NCI-H2081 (cell line): ENCODE measurements at places on chromosomes 6 and 20.
A peak's percentile ranks its signal among the peaks of the same experiment; 100 is the strongest.

GRCh38 chr20:9503526-9504245 is 10.7 kb upstream of the LAMP5 start:
- DNase-seq: no peak

- no peak for DNase-seq
Observed at GRCh38 chr6:30207619-30208295, 5.4 kb downstream of the TRIM26 start.

DNA sequence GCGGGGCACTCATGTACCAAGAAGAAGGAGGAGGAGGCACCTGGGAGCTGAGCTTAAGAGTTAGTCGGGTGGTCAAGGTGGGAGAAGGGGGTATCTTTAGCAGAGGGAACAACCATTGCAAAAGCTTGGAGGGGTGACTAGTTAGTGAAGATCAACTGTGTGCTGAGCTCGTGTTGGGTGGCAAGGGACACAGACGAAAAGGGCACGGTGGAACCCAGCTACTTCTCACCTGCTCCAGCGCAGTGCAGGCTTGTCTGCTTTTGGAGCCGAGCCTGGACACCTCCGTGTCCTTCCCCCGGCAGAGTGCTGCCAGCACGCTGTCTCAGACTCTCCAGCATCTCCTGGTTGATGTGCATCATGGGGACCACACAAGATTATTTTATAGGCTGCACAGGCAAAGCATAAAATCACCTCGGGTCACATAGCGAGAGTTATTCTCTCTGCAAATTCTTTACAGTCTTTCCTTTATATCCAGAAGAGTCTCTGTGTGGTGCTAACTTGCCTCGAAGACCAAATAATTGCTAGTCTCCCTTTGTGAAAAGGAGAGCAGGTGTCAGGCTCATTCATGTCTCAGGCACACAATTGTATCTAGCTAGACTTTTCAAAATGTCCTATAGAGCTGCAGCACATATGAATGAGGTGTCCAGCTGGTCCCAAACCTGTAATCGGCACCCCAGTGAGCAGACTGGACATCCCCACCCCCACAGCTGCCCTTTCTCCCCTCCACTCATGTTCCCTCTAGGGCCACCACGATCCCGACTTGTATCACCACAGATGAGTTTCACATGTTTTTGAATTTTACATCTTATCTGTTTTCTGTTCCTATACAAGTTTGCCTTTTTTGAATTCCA is 123.4 kb downstream of the CEBPB start:
- DNase-seq: no peak

DNA sequence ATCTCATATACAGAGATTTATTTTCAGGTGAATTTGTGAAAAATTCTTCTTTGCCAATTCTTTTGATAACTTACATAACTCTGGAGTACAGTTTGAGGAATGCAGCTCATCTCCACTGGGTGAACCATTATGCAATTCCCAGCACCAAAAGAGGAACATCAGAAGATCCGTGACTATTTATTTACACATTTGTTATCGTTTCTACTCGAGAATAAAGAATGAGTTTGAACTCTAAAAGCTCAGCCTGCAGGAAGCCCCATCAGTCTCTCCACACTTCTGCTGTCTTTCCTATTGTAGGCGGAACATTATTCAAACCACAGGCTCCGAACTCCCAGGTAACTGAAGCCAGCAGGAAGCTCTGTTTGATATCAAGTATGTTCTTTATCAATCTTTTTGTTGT is 95.9 kb upstream of the IFNGR1 start:
- DNase-seq: peak; percentile 3

DNA sequence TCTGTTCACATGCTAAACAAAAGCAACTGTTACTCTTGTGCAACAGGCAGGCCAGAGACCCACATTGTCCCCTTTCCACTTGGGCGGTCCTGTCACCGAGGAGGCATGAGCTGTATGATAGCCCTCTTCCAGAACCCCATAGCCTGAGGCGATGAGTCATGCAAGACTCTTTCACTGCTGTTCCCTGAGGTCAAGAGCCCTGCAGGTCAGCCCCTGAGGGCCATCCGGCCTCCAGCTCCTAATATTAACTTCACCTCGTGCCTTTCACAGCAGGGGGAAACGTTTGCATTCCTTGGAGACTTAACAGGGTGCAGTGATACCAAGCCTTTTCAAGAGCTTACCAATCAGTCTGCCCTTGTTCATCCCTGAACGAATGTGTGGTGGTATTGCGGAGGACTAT is 253.3 kb upstream of the ECI2 start:
- DNase-seq: no peak

GRCh38 chr6:46736906-46737305 is 1.7 kb upstream of the PLA2G7 start:
- DNase-seq: no peak

DNA sequence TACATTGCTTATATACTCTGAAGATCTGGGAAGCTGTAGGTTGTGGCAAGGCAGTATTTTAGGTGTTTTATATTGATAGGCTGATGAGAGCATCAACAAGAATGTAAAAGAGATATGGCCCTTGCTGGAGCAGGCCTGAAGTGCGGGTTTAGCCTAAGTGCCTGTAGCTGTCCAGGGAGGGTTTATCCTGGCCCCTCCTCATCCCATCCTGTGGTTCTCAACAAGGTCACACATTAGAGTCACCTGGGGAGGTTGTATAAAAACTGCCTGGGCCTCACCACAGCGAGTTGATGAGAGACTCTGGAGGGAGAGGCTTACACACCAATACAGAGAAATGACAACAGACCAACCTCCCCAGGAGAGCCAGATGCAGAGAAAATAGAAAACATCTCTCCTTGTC is 48.4 kb downstream of the LYRM2 start:
- no peak for DNase-seq

DNA sequence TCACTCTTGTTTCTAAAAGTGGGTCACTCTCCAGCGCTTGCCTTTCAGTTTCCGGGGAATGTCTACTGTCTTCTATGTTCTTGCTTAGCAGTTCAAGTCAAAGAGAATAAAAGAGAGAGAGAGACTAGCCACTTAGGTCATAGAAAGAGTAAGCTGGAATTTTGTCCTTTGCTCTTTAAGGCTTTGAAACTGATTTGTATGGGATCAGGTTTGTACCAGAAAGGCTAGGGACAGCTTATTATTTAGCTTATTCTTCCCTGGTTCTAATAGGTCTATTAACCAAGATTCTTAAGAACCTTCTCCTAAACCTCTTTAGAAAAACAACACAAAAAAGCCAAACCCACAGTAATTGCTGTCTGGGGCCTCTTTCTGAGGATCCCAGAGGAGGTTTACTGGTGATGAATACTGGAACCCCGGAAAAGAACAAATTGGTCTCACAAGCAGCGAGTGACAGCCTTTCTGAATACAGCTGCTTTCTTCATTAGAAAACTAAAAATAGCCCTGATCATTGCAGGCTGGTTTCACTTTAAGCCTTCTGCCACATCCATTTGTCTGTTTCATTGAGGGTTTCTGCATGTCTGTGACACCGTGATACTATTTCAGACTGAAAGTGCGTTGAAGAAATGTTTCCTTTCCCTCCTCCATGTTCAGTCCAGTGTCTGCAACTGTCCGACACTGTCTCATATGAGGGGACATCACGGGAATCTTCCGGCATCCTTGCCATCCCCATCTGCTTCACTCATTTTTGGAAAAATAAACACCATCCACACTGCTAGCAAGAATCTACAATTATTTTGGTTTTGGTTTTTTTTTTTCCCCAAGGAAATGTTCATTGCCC is 75.1 kb upstream of the ATXN1 start:
- no peak for DNase-seq

GRCh38 chr6:37081042-37081607 is 75.7 kb downstream of the FGD2 start:
- no peak for DNase-seq

DNA sequence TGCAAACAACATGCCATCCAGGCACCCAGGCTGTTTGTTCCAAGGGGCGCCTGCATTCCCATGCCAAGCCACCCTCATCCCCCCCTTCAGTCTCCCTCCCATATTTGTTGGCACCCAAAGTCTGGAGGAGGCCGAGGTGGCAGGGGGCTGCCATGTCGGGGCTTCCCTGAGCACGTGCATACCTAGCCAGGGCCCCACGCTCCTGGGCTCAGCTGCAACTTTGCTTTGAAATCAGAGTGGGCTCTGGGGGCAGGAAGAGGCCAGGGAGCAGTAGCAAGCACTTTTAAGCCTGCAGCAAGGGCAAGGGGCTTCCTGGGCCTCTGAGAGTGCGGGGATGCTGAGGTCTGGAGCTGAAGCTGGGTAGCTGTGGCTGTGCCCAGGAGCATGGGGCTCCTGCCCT is 655.9 kb upstream of the EYS start:
- no peak for DNase-seq

DNA sequence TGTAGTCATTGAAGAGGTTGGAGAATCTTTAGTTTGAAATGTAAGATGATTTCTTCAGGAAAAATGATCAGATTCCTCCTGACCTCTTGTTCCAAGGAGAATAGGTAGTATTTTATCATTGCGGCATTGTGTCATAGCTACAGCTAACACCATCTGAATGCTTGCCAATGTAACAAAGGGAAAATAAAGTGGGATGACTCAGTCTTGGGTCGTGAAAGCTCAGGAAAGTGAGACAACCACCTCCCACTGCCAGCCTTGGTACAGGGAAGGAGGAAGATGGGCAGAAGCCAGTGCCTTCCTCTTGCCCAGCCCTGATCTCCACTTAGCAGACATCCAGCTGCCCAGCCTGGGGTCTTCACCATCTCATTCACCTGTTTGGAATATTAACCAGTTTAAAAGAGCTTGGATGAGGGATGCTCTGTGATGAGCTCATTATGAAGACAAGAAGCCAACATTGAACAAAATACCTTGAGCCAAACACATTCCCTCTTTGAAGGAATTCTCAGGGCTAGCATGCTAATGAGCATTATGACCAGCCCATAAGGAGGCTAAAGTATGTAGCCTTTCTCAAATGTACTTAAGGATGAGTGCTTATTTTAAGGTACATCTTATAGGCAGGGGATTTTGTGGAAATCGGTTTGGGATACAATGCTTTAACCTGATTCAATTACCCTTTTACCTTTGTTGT is 40.0 kb upstream of the APCDD1L start:
- no peak for DNase-seq

DNA sequence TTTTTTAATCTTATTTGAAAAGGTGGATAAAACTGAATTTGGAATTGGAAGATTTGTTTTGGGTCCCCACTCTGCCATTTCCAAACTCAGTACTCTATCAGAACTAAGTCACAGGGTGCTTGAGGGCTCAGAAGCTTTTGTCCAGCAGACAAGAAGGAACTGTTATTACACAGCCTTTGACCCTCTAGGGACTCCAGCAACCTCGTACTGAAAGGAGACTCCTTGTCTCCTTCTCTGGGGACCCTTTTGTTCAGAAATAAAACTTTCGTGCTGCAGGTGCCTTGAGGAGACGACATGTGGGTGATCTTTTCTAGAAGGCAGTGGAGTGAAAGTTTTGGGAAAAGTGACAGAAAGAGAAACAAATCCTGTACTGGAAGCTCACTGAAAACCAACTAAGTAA is 7.4 kb upstream of the POLR1H start:
- no peak for DNase-seq

- no peak for DNase-seq
Observed at GRCh38 chr6:51675020-51675921, 412.1 kb downstream of the PKHD1 start.

GRCh38 chr6:154921482-154921881 is 73.6 kb upstream of the TIAM2 start:
- DNase-seq: no peak

- DNase-seq: peak; percentile 61
Observed at GRCh38 chr6:84967389-84967788, 203.0 kb upstream of the TBX18 start.

- DNase-seq: no peak
Observed at GRCh38 chr6:2193931-2194330, 51.5 kb downstream of the GMDS start.

- no peak for DNase-seq
Observed at GRCh38 chr6:152130441-152130840, 323.0 kb downstream of the ESR1 start.

DNA sequence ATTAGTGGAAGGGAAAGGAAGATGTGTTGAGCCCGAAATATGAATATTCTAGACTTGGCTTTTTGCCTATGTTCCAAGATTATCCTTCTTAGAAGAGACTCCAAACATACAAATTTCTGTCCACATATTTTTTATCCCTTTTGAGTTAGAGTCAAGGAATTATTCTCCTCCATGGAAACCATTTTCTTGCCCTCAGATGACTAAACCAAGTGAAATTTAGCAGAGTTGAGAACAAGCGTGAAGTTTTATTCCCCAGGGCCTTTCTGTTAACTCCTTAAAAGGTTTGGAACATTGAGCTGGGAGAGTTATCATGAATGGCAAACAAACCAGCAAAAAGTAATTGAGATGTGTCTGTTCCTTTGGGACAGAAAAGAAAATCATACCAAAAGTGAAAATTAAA is 286.1 kb upstream of the PLCB4 start:
- DNase-seq: no peak

DNA sequence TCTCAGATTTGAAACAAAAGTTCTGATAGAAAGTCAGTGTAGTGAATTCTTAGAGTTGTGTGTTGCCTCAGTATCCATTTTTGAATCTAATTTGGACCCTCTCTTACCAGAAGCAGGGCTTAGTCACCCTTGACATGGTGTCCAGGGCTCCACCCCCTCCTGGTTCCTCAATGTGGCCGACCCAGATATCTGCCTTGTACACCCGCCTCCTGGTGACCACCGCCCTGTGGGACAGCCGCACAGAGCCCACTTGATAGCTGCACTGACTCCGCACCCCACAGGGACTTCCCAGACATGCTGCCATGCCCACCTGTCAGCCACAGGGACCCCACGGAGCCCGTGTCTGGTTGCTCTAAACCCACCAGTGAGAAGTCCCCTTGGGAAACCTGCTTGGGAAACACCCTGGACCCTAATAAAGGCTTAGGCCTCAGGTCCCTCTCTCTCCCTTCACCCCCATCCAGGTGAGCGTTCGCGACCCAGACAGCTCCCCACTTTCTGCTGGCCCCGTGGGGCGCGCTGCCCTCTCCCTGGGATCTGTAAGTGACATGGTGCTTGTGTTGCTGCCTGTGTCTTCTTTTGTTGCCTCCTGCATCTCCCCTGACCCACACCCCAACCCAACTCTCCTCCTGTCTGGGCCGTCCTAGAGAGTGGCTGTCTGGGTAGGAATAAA is 47.2 kb upstream of the SYNDIG1 start:
- DNase-seq: no peak

DNA sequence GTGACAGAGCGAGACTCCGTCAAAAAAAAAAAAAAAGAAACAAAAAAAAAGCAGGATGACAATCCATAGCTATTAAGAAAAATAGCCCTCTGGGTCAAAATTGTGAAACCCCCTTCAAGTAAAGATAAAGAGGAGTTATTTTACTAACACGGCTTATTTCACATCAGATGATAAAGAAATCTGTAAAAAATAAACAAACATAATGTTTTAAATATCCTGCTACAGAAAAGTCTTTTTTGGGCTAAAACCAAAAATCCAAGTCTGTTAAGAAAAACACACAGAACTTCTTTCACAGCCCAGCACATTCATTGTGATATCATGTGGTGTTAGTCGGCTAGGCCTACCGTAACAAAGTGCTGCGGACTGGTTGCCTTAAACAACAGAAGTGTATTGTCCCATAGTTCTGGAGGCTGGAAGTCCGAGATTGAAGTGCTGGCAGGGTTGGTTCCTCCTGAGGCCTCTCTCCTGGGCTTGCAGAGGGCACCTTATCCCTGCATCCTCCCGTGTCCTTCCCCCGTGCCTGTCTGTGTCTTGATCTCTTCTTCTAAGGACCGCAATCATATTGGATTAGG is 239.2 kb upstream of the TAB2 start:
- no peak for DNase-seq
